Iris pigment epithelial cell (primary cell): ENCODE measurements at places on chromosomes 2 and 18.

DNA sequence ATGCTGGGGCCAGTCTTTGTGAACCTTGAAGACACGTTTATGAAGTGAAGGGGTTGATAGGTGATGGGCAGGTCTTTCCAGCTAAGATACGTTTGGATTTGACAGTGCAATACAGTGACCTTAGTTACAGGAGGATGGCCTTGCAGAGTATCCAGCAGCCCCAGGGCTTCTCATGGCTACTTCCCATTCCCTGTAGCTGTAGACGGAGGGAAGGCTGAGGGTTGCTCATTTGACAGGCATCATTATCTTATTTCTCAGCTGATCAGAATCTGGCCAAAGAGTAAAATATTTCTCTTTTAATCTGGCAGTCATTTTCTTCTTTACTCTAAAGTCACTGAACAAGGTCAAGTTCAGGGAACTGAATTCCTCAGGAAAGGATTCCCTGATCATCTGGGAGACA is 85.1 kb upstream of the RMDN2 start:
- DNase-seq = no peak

DNA sequence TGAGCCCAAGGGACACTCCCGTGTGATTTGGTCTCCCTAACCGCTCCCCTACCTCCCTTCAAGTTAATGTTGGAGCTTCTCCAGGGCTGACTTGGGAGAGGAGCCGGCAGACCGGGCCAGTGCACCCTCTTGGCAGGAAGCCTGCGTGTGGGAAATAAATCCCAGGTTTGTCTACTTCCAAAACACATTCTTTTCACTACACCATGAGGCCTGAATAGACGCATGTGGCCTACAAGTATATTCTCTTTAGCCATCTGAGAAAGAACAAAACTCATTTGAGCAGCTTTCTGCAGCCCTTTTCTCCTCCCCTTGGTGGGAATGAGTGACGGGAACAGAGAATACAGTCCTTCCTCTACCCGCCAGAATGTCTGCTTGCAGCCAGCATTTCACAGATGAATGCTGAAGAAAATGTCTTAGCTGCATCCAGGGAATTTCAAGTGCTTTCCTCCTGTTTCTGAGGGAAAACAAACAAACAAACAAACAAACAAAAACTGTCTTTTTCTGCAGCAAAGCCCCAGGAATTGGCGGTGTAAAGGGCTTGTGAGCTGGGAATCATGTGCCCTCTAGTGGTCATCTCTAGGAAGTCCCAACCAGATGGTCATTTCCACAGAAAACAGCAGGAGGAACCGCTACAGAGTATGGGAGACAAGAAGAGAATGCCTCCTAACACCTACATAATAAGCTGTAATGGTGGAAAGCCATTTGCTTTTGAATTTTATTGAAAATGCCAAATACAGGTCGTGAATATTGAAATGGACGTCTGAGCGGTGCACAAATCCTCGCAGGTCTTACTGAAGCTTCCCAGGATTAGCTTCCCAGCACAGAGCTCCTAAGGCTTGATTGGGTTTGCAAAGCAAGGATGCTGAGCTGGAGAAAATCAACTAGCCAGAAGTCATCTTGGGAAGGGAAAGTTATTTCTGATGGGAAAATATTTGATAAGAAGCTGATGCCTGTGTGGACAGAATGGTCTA is 41.2 kb upstream of the DAPL1 start:
- DNase-seq = peak; percentile 72

DNA sequence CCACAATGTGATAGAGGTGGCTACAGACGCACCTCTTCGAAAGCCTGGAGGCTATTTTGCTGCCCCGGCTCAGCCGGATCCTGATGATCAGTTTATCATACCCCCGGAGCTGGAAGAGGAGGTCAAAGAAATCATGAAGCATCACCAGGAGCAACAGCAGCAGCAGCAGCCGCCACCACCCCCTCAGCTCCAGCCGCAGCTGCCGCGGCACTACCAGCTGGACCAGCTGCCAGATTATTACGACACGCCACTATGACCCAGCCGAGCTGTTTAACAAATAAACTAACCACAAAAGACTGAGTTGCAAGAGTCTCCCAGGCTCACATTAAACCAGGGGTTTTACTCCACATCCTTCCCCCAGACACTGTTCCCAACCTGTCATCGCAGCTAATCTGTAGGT is 263.8 kb downstream of the PHLPP1 start:
- DNase-seq = peak; percentile 94

GRCh38 chr18:33745151-33745795 is 167.3 kb downstream of the ASXL3 start:
- no peak for DNase-seq

DNA sequence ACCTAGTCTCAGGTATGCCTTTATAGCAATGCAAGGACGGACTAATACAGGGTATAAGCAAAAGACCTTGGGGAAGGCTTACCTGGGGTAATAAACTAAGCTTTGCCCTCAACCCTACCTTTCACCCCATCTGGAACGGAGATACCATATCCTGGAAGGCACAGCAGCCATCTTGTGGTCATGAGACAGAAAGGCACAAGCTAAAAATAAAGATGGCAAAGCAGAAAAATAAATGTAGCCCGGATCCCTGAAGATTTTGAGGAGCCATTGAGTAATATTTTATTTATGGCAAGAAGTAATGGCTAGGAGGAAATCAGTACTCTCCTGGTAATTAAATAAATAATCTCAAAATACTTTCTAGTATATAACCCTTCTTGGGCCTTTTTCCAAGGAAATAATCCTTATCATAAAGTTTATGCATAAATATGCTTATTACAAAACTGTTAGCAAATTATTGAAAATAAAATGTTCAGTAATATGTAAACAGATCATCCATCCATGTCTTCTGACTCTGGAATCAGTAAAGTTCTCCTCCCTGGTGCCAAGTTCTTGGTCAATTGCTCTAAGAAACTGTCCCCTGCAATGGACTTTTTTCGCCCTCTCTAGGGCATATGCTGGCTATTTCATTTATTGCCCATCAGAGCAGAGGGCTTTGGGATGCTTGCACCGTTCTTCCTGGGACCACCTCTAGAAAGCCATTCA is 198.7 kb downstream of the SPP2 start:
- DNase-seq = no peak

- no peak for DNase-seq
Measured at GRCh38 chr18:12060182-12060870, 33.3 kb upstream of the ANKRD62 start.
